Activated CD8-positive, alpha-beta T cell treated with anti-CD3 and anti-CD28 coated beads, Interleukin-2, amount 10 ng/mL, durations not matched to agents 7 days and 5 days (primary cell): ENCODE measurements at places on chromosomes 12 and 14. TPM values are rescaled to one million over a fixed set of nuclear protein-coding genes. Genes with fewer than 3 reads are reported as not detected.
A peak's percentile ranks its signal among the peaks of the same experiment; 100 is the strongest.

DNA sequence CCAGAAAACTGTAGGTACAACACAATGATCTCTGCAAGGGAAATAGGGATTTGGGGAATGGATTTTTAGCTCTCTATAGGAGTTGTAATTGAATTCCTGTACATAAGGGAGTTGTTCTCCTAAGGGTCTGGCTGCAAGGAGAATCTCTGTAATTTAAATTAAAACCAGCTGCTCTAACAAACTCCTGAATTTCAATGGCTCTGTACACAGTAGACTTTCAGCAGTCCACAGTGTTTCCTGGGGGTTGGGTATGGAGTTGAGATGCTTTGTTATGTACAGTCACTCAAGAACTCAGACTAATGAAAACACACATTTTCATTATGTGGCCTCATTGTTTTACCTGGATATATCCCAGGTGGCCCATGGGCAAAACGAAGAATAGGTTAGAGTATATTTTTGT, 93.2 kb downstream of the NAV3 start:
- DNase-seq, result no peak

The SLC24A4 gene
- 0.05 TPM for total RNA-seq

DNA sequence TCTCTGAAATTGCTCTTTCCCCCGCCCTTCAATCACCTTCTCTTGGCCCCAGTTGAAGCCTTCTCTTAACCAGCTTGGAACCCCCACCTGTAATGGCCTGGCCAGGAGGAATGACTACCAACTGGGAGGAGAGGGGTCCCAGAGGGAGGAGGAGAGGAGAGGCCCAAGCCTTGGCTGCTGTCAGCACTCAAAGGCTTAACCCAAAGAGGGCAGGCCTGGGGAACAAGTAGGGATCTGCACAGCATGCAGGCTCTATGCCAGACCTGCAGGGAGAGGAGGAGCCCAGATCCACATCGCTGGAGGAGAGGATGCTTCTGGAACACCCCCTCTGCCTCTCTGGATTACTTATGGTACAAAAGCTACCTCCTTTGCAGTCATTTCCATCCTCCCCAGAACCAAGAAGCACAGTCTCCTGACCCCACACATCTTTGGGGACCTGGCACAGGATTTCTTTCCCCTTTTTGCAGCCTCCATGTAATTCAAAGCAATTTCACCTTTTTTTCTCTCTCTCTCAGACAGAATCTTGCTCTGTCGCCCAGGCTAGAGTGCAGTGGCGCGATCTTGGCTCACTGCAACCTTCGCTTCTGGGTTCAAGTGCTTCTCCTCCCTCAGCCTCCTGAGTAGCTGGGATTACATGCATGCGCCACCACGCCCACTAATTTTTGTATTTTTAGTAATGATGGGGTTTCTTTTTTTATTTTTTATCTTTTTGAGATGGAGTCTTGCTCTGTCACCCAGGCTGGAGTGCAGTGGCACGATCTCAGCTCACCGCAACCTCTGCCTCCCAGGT, 6.2 kb downstream of the RARG start:
- DNase-seq, result no peak

The KRT71 gene
- total RNA-seq, result not detected

GRCh38 chr12:20451761-20452160, 83.4 kb downstream of the PDE3A start:
- no peak for DNase-seq

The SELPLG gene
- total RNA-seq, result 150 TPM

The PARP2 gene
- total RNA-seq, result 32.3 TPM

- DNase-seq, result no peak
Measured at GRCh38 chr14:71336489-71337192, 429.4 kb downstream of the PCNX1 start.

DNA sequence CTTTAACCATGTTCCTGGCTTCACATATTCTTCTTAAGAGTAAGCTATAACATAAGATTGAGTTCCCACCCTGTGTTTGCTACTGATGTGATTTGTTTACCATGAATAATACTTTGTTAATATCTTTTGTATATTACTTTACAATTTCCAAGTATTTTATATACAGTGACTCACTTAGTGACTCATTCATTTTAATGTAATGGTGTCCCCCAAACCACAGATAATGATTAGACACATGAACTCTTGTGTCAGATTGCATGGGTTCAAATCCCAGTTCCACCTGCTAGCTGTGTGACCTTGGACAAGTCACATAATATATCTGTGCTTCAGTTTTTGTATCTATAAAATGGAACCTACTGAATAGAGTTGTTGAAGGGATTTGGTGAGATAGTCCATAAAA, 76.1 kb downstream of the MYF5 start:
- DNase-seq, result no peak

The MOAP1 gene
- 21.5 TPM for total RNA-seq

- no peak for DNase-seq
Measured at GRCh38 chr12:75954041-75954440, 77.5 kb downstream of the PHLDA1 start.

GRCh38 chr12:34396006-34396860, 373.9 kb downstream of the ALG10 start:
- DNase-seq, result no peak

The GPRC5A gene
- total RNA-seq, result not detected

DNA sequence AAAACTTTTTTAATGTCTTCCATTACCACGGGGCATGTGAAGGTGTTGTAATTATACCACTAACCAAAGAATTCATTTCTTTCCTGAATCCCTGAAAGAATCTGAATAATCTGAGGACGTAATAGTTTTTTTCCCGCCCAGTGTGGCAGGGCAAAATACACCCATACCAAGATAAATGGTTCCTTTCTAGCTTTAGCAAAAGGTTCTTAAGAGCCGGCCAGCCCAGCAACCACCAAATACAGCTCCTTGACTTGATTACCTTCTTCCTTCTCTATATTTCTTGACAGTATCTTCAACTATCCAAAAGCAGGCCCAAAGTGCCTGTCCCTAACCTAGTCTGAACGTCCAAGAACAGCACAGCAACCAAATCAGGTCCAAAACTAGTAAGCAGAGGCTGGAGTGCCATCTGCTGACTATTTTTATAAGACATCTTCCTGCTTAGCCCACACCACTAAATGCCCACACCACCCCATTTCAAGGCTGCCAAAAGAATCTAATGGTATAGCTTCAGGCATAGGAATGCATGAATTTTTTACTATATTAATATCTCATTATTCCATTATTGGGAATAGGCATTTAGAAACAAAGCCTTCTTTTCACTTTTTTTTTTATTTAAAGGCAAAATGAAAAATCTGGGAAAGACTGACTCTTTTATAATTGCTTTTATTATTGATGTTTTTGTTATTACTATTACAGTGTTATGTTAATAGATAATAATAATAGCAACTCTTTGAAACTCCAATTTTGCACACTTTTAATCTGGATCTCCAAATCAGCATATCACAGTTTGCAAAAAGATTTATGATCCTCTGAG, 524.4 kb downstream of the MED13L start:
- peak; percentile 21 for DNase-seq

The GALNT16 gene
- total RNA-seq, result not detected

The C12orf56 gene
- total RNA-seq, result not detected
